ENCODE measurements at places on chromosomes 16 and 17.

GRCh38 chr17:10417431-10417830 is 4.3 kb downstream of the MYH8 start:
- no peak for DNase-seq
- H3K27ac ChIP-seq: no peak overlapping the region
- H3K36me3 ChIP-seq: no peaks in the 10 kb centered on the region
- H3K4me3 ChIP-seq: no peak overlapping the region
- H3K27me3 ChIP-seq: no peaks in the 10 kb centered on the region

GRCh38 chr17:12958786-12959185 is 59.0 kb downstream of the ELAC2 start:
- H3K27ac ChIP-seq: no peak overlapping the region
- H3K4me3 ChIP-seq: no peak overlapping the region
- peaks cover 2% of the 10 kb centered on the region for H3K36me3 ChIP-seq
- DNase-seq: no peak
- H3K4me1 ChIP-seq: no peaks in the 10 kb centered on the region
- H3K27me3 ChIP-seq: no peaks in the 10 kb centered on the region

DNA sequence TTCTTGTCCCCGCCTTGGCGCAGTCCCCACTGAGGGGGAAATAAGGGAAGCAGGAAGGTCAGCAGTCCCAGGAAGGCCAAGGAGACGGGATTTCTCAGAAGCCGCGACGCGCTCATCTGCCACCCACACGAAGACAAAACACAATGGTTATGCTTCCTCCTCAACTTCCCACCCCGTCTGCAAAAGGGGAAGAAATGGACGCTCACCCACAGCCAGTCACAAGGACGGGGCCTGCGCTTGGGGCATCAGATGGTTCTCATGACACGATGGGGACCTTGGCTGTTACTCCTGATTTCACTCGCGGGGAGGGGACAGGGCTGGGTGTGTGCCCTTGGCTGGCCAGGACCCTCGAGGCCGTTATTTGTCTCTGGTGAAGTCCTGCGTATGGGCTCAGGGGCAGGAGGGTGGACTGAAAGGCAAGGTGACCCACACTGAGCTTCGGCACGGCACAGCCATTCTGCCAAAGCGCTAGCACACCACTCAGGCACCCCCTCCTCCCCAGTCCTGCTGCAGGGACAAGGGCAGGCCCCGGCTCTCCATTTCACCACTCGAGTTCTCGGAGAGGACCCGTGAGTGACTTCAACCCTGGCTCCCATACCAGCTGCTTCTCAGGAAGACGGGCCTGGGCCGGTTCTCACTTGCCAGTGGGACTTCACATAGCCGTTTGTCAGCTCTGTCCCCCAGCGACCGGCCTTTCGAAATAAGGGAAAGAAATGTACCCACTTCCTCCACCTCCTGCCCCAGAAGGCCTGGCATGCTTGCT is 84.5 kb downstream of the ABR start:
- H3K36me3 ChIP-seq: peaks cover 2% of the 10 kb centered on the region
- H3K4me3 ChIP-seq: no peak overlapping the region
- no peaks in the 10 kb centered on the region for H3K4me1 ChIP-seq
- no peak overlapping the region for H3K27ac ChIP-seq

DNA sequence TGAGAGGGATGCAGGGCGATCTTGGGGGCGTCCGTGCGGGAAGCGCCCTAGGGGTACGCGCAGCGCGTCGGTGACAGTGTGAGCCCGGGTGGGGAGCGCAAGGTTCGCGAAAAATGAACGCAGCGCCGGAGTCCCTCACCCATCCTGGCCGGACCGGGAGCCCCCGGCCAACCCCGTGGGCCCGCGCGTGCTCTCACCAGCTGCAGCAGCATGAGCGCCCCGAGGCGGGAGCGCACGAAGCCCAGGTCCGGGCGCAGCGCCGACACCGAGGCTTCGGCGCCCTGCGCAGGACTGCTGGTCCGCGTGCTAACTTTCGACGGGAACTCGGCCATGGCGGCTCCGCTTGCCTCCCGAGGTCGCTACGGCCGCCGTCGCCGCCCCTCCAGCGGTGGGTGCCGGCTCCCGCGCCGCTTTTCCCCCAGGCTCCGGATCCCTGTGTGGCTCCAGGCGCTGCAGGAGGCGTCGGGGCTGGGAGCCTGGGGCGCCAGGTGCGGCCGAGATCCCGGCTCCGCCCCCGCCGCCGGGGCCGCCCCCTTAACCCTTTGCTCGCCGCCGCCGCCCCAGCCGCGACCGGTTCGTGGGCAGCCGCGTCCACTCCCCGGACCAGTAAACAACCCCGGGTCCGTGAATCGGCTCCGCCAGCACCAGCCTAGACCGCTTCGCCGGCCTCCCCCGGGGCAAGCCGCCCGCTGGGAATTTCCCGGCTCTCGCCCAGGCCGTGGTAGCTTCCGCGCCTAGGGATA is at the start of gene PLLP:
PLLP (minus strand) TSS at position 464 of the 743 bp plus-strand sequence; CDS start at position 332, 132 bp downstream.
- H3K4me3 ChIP-seq: peak within 1 kb of the TSS; percentile 16
- no peak within 1 kb of the TSS for H3K27ac ChIP-seq
- DNase-seq: peak; percentile 79

DNA sequence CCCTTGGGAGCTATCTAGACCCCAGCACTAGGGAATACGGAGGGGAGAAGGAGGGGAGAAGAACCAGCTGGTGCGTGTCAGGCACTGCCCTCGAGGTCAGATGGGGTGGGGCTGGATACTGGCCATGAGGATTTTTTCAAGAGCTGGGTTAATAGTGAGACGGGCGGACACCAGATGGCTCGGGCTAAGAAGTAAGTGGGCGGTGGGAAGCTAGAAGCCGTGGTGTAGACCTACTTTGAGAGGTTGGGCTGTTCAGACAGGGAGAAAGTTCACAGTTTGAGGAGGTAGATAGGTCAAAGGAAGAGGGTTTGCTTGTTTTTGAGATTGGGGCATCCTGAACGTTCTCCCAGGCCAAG is 303.8 kb downstream of the SEC14L1 start:
- H3K27me3 ChIP-seq: no peaks in the 10 kb centered on the region
- H3K36me3 ChIP-seq: no peaks in the 10 kb centered on the region
- no peak for DNase-seq
- H3K4me1 ChIP-seq: no peaks in the 10 kb centered on the region
- no peak overlapping the region for H3K4me3 ChIP-seq
- H3K27ac ChIP-seq: no peak overlapping the region

Measured in aorta (tissue), 5 donors.